ENCODE measurements at places on chromosomes 5 and 9.

DNA sequence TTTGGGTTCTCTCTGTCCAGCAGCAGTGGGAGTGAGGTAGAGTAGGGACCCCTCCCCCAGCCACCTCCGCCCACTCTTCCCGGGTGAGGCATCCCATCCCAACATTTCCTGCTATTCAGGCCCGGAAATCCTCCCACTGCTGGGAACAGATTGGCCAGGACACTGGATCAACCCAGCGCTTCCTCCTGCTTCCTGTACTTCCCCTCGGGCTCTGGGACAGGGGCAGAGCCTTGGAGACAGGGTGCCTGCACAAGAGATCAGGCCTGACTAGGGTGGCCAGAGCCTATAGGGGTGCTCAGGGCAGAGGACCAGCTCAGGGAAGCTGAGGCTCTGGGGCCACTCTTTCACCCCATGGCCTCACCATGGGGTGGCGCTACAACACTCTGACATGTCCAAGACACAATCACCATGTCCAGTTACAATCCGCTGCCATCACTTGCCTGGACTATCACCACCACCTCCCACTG lies 14.5 kb downstream of the SH2D3C start:
- DNase-seq = no peak

- DNase-seq = no peak
These were observed 6.3 kb upstream of the SLC25A48 start for GRCh38 chr5:135827965-135828781.

GRCh38 chr5:14665949-14666348 lies 1.4 kb downstream of the OTULIN start:
- peak; percentile 66 for DNase-seq

- DNase-seq = peak; percentile 35
These were observed 83.9 kb upstream of the GRAMD2B start for GRCh38 chr5:126339215-126339805.

- no peak for DNase-seq
These were observed 764.3 kb upstream of the CTNND2 start for GRCh38 chr5:12668564-12668963.

DNA sequence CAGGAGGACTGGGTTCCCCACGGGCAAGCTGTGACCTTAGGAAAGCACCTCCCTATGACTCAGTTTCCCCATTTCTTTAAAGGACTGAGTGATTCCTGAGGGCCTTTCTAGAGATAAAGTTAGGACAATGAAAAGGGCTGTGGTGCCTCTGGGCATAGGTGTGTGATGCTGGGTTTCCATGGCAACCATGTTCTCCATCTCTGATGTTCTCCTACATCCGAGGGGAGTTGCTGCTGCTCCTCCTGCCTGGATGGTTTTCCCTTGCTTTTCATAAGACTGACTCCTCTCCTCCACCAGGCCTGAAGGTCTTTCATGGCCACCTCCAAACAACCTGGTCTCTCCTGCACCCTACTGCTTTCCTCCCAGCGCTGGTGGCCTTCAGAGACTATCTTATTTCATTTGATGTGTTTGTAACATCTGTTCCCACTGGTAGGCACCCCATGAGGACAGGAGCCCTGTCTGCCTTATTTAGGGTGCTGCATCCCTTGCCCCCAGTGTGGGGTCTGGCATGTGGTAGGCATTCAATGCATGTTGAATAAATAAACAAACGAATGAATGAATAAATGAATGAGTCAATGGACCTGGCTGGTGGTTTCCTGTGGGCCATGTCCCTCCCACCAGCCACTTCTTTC lies 112.2 kb upstream of the HAND1 start:
- no peak for DNase-seq

DNA sequence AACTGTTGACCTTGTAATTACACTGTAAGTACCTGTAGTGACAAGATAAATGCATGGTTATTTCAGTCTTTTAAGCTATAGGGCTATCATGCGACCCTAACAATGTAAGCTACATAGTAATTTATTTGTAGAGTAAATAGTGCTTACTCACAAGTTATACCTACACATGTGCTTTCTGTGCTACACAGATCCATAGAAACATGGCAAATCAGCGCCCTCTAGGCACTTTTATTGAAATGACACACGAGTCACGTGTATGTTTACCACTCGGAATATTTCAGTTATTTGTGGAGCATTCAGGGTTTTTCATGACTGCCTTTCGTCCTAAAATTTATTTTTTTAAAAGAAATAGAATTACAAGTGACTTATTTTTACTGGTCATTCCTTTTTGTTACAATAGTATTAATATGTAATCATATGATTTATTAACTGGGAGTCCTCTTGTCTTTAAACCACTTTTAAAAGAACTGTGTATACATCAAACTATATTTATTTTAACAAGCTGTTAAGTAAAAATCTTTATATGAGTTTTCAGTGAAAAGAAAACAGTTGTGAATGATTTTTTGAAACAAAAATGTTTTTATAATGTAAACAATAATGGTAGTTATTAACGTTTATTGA lies 1242.3 kb upstream of the WWC1 start:
- DNase-seq = peak; percentile 10

GRCh38 chr9:104774831-104775573 lies 11.1 kb downstream of the NIPSNAP3B start:
- DNase-seq = peak; percentile 58

- DNase-seq = no peak
These were observed 212.2 kb upstream of the MVB12B start for GRCh38 chr9:126114409-126114760.

GRCh38 chr5:29805804-29806203 lies 1387.7 kb upstream of the CDH6 start:
- no peak for DNase-seq
